ENCODE measurements at places on chromosomes 3 and 15. TPM values are rescaled to one million over a fixed set of nuclear protein-coding genes. Genes with fewer than 3 reads are reported as not detected.

Gene KLHL40
- not detected for polyA plus RNA-seq

Gene EIF2B5
- polyA plus RNA-seq = 32.9 TPM

Gene CFAP100
- polyA plus RNA-seq = not detected

Gene FRMD5
- polyA plus RNA-seq = 0.83 TPM

Gene MYO1E
- 34.0 TPM for polyA plus RNA-seq

Gene MYH15
- 0.02 TPM for polyA plus RNA-seq

Gene MB21D2
- 12.3 TPM for polyA plus RNA-seq

Gene STARD9
- 2.3 TPM for polyA plus RNA-seq

Gene ACKR2
- not detected for polyA plus RNA-seq

Gene PIERCE2
- 1.4 TPM for polyA plus RNA-seq

GRCh38 chr3:12456441-12456840 lies 27.8 kb upstream of the TSEN2 start:
- DNase-seq = no peak

- DNase-seq = no peak
Observed at GRCh38 chr3:126155819-126156218, 24.6 kb downstream of the ALDH1L1 start.

- no peak for DNase-seq
Observed at GRCh38 chr3:183824761-183825455, 469 bp downstream of the MAP6D1 start.

- DNase-seq = no peak
Observed at GRCh38 chr3:65408531-65409175, 630.1 kb downstream of the MAGI1 start.

GRCh38 chr15:58260725-58261267 lies 122.6 kb downstream of the AQP9 start:
- DNase-seq = no peak

- no peak for DNase-seq
Observed at GRCh38 chr15:65927545-65927944, 58.3 kb downstream of the RAB11A start.

DNA sequence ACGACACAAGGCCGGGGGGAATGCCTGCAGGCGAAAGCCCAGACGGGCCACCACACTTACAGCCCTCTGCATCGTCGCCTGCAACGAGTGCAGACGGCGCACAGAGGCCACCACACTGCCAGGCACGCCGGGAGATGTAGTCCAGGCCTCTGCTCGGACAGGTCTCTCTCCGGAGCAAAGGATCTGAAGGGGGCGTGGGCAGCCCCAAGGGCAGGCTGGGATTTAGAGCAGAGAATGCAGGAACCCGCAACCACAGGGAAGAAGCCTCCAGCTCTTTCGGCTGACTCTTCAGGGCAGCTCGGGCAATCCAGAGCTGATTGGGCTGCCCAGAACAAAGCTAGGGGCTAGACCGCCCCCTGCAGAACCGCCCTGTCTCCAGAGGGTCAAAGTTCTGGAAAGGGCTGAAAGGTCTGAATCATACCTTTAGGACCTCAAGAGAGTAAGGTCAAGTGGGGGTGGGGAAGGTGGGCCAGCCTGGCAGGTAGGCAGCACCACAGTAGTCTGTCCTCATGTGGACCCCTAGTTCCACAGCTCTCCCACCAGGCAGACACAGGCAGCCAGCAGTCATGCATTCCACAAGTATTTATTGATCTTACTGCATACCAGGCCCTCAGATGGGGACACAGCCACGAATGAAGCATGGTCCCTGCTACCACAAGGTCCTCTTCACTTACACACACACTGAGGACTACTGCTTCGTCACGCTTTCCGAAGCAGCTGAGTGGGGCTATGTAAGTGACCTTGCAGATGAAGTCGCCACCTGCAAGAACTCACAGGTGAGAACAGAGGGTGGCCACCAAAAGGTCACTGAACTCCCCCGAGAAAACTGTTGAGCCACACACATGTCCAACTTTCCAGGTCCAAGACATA lies at the start of gene AMT:
Gene AMT (minus strand): TSS at position 95 of the 870 bp plus-strand sequence. CDS start 23 bp downstream, at position 72.
- DNase-seq = no peak

- DNase-seq = peak; percentile 35
Observed at GRCh38 chr15:87871258-87871681, 385.3 kb downstream of the NTRK3 start.

GRCh38 chr15:96296264-96296663 lies 34.2 kb upstream of the NR2F2 start:
- no peak for DNase-seq

DNA sequence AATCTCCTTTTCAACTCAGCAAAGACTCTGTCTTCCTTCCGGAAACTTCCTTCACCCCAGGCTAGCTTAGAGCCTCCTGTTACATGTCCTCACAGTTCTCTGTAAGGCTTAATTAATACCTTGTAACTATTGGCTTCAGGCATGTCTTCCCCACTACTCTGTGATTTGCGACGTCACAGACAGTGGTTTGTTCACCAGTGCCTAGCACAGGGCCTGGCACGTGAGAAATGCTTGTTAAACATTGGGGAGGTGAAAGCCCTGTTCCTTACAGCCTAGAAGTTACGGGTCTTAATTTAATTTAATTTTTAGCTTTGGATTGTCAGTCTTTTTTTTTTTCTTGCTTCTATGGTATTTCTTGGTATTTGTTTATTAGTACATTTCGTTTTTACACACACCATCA lies 36.4 kb upstream of the CACNA2D3 start:
- DNase-seq = no peak

DNA sequence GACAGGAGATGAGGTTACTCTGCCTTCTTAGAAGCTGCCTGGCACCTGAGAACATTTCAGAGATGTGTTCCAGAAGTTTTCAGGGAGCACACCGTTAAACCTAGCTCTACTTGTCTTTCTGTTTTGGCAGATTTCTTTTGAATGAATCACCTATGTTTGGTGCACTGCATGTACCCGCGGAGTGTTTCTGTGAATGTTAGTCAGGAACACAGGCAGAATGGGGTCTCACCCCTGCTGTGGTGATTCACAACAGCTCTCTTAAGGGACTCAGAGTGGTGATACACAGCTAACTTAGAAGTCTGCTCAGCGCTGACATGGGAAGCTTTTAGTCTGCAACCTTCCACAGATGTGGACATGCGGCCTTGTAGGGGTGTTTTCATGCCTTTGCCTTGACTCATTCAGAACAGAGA lies 24.0 kb downstream of the TSEN2 start:
- DNase-seq = peak; percentile 92

- no peak for DNase-seq
Observed at GRCh38 chr3:8301977-8302735, 199.5 kb upstream of the LMCD1 start.

GRCh38 chr3:112333002-112333380 lies at the start of gene CD200:
TSS of gene CD200 (plus strand) at chr3:112333156. CDS start at chr3:112333213, 57 bp downstream.
- no peak for DNase-seq

DNA sequence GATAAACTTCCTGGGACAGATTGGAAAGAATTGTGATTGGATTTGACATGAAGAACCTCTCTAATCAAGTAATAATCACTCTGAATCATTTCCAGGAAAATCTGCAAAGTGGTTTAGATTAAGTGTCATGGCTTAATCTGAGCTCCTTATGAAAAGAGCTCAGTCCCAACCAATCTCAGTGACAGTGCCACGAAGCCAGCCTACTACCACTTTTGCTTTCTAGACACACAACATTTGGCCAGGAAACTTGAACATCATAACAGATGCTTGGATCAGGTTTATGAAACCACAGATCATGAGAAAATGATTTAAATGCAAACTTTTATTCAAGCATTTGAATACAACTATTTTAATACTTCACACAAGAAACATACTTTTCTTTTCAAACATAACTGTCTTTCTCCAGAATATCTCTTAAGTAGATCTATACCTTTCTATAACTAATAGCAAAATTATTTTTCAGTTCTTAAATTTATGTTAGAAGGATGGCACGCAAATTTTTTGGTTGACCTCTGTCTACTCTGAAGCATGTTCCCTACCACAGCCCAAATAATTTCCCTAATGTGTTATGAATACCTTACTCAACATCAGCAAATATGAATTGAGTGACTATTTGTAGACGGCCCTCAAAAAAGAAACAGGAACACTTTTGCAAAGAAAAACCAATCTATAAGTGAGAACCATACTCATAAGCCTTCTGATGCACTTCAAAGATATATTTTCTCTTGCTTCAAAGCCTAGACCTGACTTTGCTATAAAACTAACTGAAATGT lies 495.0 kb upstream of the ZNF385D start:
- DNase-seq = no peak

DNA sequence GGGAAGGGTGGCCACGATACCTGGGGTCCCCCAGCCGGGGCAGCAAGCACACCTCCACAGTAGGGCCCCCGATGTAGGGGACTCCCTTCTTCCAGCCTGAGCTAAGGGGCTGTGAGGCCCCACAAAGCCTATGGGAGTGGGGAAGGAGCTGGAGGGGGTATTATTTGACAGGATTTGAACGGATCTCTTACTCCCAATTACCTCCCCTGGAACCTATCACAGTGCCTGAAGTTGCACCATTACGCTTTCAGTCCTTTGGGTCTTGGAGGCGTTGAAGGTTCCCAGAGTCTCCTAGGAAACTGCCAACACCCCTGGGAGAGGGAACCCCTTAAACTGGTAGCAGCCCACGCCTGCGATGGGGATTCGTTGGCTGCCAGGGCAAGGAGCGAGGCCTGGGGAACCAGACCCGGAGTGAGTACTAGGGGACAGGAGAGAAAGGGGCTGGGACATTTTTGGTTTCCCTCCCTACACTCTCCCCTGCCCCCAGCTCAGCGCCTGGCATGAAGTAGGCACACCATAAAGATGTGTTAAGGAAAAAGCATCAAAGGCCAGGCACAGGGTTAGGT lies 409 bp upstream of the LHFPL4 start:
- DNase-seq = no peak

- DNase-seq = no peak
Observed at GRCh38 chr3:4571690-4572334, 78.7 kb downstream of the ITPR1 start.

GRCh38 chr15:74543043-74543422 lies 2.0 kb downstream of the ARID3B start:
- DNase-seq = no peak

DNA sequence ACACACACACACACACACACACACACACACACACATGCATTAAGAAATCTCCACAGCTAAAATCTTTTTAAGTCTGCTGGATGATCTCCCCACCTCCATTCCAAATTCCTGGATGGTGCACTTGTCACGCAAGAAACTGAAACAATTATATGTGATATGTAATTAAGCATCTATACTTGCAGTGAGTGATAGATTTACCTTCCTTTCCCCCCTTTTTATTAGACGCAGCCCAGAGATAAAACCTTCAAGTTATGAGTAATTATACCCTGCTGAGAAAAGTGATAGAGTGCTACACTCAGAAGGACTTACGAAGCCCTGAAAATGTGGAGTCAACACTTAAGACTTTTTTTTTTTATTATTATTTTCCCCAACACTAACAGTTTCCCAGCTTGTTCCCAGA lies 255.2 kb downstream of the LSAMP start:
- no peak for DNase-seq
